ENCODE measurements at places on chromosomes 6 and 20.

- DNase-seq, result no peak
Measured at GRCh38 chr6:152154559-152155356, 347.3 kb downstream of the ESR1 start.

GRCh38 chr20:1535420-1536175, 21.9 kb downstream of the SIRPD start:
- DNase-seq, result no peak

GRCh38 chr6:13400772-13401171, 72.4 kb upstream of the TBC1D7 start:
- DNase-seq, result no peak

- no peak for DNase-seq
Measured at GRCh38 chr6:137261761-137262160, 42.6 kb upstream of the IFNGR1 start.

DNA sequence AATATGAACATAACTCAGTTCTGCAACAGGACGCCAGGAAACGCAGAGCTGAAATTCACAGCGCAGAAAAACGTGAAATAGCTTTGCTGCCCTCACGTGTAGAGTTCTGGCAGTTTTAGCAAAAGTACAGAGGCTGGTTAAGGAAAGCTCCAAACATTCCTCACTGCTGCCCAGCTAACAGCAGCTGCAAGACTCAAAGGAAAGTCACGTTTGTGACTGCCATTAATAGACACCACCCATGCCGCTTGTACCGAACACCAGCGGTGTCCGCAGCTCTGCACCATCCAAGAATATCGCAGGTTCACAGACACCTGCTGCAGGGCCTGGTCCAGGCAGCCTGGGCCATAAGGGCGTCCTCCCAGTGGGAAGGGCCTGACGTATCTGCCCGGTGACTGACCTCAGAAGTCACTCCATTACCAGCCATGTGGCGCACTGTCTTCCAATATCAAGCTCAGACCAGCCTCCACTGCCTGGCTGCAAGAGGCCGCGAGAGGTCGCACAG, 61.4 kb downstream of the WDR27 start:
- DNase-seq, result peak; percentile 45

DNA sequence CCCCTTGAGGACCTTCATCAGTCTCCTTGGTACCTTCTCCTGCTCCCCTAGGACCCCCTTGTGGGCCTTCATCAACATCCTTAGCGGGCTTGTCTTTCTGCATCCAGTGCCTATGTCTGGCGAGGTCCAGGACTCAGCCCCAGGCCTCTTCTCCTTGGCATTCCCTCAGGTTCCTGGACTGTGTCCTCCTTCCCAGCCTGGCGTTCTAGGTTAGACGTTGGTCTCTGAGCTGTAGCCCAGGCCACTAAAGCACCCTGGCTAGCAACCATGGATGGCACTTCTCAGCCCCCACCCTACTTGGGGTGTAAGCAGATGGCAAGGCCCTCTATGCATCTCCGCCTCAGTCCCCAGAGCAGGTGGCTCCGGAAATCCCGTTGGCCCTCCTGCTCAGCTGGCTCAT, 51.5 kb upstream of the NNAT start:
- no peak for DNase-seq

GRCh38 chr6:44074439-44074812, 52.8 kb downstream of the MRPL14 start:
- DNase-seq, result peak; percentile 87

DNA sequence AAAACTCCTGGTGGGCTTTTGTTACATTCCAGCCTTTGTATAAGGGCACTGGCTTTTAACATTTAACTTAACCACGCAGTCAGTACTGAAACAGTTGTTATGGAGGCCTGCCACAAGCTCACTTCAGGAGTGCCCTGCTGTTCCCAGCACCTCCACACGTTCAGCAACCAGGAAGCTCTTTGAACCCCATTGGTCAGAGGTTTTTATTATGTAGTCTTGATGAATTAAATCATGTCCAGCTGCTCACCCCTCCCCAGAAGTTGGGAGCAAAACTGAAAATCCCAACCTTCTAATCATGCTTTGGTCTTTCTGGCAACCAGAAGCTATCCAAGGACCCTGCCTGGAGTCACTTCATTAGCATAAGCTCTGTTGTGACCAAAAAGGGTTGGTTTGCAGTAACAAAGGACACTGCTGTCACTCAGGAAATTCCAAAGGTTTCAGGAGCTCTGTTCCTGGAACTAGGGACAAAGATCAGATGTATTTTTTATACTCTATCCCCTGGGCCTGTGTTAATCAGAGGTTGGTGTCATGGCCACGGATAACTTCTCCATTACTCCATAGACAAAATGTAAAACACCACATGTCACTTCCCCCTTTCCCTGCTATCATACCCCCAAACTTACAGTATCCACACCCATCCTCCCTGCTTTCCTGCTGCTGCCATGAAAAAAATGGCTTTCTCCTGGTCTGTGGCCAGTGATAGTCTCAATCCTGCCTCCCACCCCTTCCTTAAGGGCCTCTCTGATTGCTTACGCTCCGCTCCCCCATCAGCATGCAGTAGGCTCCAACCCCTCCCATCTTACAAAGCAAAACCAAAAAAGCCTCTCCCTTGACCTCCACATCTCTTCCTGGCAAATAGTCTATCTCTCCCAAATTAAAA, 3.1 kb downstream of the ARMC12 start:
- no peak for DNase-seq

DNA sequence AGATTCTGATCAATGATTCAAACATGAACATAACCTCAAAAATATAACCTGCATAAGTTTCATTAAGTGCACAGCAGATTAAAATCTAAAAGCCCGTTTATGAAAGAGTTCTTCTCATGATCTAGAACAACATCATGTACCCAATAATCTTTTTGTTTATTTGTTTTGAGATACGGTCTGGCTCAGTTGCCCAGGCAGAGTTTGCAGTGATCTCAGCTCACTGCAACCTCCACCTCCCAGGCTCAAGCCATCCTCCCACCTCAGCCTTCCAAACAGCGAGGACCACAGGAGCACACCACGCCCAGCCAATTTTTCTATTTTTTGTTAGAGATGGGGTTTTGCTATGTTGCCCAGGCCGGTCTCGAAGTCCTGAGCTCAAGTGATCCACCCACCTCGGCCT, 149.7 kb downstream of the CDK19 start:
- DNase-seq, result no peak

- DNase-seq, result no peak
Measured at GRCh38 chr20:63714858-63715257, 7.0 kb downstream of the ZGPAT start.

DNA sequence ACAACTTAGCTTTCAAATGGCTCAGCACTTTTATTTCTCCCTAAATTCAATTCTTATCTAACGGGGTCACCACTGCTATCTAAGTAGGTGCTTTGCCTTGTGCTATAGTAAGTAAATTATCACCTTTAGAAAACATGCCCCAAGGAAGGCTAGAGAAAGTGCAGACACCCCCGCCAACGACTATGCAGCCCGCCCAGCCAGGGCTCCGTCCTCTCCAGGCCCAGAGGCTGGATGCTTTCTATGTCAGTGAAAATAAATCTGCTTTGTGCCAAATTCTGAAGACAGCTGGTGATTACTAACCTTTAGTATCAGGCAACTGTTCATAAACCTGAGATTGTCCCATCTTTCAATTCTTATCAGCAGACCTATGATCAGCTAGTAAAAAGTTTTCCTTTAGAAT, 14.3 kb downstream of the KIAA0319 start:
- no peak for DNase-seq

- peak; percentile 28 for DNase-seq
Measured at GRCh38 chr6:121573481-121573880, 138.0 kb downstream of the GJA1 start.

GRCh38 chr6:28315628-28316027, 20.3 kb downstream of the ZSCAN31 start:
- peak; percentile 7 for DNase-seq

DNA sequence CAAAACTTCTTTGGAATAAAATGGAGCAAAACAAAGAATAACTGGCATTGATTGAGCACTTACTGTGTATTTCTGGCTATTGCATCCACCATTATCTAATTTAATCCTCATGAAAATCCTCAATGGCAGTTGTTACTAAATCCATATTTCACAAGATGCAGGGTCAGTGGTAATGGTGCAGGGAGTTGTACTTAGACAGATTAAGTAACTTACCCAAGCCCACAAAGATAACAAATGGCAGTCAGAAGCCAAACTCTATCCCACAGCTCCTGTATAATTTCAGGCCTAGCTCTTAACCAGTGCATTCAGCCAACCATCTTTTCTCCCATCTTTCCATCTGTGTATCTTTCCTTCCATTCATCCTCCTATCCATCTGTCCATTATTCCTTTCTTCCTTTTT, 29.3 kb upstream of the SSTR4 start:
- no peak for DNase-seq

DNA sequence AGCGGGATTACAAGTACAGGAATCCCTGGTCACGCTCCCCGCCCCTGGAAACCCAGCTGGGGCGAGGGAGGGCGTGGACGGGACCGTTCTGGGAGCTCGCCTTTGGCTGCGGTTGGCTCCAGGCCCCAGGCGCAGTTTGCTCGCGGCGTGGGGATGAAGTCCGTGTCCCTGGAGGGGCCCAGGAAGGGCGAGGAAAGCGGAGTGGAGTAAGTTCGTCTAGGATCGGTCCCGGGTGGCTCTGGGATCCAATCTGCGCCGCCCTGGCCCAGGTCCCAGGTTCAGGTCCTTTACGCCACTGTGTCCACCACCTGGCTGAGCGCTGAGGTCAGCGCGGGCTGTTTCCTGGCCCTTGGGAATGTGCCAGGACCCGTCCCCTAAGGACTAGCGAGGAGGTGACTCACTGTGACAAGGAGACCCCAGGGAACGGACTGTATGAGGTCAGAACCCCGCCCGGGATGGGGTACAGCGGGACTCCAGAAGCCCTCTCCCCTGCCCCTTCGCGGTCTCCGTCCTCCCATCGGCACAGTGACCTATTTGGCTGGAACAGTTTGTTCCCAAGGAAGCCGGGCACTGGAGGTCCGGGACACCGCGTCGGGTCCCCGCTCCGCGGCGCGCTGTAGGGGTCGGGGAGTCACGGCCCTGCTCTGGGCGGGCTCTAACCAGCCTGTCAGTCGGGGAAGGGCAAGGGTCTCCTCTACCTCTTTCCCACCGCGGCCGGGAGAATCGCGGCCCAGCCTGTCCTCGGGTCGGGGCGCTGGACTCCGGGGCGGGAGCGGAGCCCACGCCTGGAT, 724 bp downstream of the CDKN1A start:
- peak; percentile 52 for DNase-seq

GRCh38 chr6:78835817-78836216, 31.5 kb upstream of the IRAK1BP1 start:
- peak; percentile 7 for DNase-seq

DNA sequence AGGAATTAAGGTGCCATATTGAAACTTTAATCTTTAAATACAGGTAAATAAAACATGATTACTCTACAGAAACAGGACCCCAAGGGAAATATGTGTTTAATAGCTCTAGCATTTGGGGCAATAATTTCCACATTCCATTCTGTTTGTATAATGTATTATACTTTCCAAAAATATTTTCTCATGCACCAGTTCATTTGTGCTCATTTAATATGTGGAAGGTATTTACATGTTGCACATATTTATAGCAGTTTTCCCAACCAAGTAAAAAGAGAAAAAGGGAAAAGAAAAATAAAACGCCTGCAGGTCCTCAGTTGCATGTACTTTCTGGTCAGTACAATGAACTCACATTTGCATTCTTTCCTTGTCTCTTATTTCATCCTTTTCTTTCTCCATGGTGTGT, 129.5 kb upstream of the SULF2 start:
- DNase-seq, result peak; percentile 34

GRCh38 chr20:42739683-42740082, 450.0 kb downstream of the PTPRT start:
- DNase-seq, result no peak

DNA sequence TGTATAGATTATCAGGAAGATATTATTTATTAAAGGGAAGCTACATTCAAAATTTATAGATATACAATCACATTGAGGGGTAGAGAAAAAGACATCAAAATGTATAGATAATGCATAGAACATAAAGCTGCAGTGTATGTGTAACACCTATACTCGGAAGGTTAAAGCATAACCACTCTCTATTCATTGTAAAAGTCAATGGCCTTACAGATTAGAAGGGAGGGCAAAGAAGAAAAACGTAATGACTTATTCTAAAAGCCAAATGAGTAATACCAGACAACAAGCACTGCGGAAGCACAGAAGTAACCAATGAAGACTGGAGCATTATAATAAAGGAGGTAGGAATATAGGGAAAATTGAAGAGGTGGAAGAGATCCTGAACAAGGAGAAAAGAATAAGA, 11.3 kb downstream of the HBS1L start:
- DNase-seq, result no peak

GRCh38 chr6:79574630-79575225, 37.5 kb upstream of the LCA5 start:
- peak; percentile 73 for DNase-seq

DNA sequence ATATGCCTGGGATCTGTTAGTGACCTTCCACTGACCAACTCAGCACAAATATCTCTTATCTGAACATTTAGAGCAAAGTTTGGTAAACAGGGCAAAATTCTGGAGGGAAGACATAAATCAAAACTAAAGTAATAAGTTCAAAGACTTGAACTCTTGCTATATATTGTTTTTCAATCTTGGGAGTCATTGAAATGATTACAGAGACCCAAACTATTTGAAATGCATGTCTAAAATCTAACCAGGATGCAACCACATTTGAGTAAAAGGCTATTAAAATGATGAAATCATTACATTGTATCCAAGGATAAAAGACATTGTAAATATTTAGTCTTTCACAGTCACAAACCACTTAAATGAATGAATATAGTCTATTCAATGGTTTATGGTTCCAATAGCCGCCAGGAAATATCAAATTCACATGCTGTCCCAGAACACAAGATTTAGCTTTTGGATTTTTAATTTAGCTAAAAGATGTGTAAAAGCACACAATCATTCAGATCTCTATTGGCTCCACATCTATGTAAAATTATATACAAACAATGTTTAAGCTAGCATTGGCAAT, 256.6 kb upstream of the EPHA7 start:
- no peak for DNase-seq

- DNase-seq, result peak; percentile 36
Measured at GRCh38 chr20:34708621-34709043, 4.5 kb downstream of the TP53INP2 start.

All from fibroblast of skin of right biceps (primary cell).